ENCODE measurements at places on chromosomes 16 and 17.
A peak's percentile ranks its signal among the peaks of the same experiment; 100 is the strongest.

- DNase-seq = peak; percentile 49
Observed at GRCh38 chr16:49280105-49280741, 1.4 kb downstream of the CBLN1 start.

GRCh38 chr16:69709456-69710084 is 16.8 kb downstream of the NQO1 start:
- DNase-seq = peak; percentile 90

DNA sequence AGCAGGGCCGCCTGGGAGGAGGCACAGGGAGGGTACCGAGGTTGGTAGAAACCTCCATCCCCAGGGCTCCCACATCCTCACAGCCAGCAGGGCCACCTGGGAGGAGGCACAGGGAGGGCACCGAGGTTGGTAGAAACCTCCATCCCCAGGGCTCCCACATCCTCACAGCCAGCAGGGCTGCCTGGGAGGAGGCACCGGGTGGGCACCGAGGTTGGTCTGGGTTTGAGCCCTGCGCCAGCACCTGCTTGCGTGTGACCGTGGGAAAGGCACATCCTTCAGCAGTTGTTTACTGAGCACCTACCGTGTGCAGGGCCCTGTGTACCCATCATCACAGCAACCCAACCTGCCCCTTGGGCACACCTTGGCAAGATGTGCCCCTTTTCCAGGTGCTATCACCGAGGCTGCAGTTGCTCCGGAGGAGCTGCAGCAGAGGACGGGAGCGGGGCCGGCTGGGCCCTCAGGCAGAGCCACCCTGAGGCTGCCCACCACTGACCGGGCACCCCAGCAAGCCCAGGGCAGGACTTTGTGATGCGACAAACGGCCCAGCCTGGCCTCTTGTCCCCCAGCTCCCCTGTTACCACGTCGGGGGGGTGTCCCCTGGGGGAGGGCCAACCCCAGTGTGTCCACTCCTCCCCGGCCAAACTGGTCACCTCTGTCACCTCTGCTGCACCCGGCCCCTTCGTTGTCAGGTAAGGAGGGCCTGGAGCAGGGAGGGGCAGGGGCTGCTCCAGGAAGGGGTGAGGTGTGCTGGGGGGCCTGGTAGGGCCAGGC is 22.1 kb upstream of the OSGIN1 start:
- no peak for DNase-seq

GRCh38 chr16:67111951-67112444 is 2.3 kb downstream of the PHAF1 start:
- peak; percentile 27 for DNase-seq

GRCh38 chr17:1040216-1040600 is 43.3 kb downstream of the TIMM22 start:
- DNase-seq = peak; percentile 49

GRCh38 chr16:71927383-71927782 is 32.1 kb downstream of the IST1 start:
- DNase-seq = peak; percentile 35

DNA sequence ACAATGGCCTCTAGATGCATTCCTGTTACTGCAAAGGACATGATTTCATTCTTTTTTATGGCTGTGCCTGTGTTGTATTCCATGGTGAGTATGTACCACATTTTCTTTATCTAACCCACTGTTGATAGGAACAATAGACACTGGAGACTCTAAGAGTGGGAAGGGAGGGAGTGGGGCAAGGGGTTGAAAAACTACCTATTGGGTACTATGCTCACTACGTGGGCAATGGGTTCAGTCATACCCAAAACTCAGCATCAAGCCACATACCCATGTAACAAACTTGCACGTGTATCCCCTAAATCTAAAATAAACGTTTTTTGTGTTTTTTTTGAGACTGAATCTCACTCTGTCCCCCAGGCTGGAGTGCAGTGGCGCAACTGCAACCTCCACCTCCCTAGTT is 47.1 kb upstream of the SCNN1B start:
- no peak for DNase-seq

- DNase-seq = no peak
Observed at GRCh38 chr16:68374961-68375660, 64.3 kb downstream of the PRMT7 start.

DNA sequence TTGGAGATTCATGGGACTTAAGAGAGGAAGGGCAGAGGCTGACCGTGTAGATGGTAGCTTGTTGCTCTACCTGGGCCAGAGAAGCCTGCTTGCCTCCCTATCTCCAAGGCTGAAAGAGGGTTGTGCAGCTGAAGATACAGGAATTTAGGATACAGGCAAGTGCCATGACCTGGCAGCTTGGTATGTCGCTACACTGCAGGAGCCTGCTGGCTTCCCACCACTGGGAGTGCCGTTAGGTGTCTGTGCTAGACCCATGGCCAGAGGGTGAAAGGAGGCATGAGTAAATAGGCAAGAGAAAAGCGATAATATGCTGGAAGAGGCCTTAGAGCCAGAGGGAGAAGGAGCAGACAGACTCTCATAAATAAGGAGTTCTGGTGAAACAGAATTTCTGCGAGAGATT is 10.6 kb downstream of the NAA60 start:
- DNase-seq = no peak

DNA sequence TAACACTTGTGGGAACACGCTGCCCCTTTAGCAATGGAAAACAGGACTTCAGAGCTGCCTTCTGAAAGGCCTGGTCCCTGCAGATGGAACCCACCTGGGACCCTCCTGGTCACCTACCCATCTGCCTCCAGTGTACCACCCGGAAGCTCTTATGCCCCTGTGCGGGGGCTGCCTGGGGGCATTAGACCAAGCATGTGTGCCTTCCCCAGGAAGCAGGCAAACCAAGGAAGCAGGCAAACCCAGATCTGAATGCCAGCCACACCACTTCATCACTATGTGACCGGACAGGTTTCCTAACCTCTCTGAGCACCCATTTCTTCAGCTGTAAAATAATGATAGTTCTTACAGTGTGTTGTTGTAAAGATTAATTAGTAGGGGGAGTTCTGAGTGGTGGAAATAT is 20.8 kb upstream of the LRRC37A3 start:
- DNase-seq = no peak

- no peak for DNase-seq
Observed at GRCh38 chr17:49549311-49549605, 26.4 kb upstream of the NXPH3 start.

DNA sequence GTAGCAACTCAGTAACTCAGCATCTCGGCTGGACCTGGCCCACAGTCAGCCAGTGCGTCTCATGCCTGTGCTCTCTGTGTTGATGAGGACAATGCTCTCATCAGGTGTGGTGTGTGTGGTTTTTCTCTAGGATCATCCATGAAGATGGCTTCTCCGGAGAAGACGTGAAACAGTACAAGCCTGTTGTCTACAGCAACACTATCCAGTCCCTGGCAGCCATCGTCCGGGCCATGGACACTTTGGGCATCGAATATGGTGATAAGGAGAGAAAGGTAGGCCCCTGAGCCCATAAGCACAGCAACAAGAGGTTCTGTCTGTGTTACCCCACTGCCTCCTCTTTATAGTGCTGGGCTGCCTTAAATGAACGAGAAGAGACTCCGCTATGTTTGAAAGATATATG is 84.5 kb downstream of the GNAO1 start:
- no peak for DNase-seq

DNA sequence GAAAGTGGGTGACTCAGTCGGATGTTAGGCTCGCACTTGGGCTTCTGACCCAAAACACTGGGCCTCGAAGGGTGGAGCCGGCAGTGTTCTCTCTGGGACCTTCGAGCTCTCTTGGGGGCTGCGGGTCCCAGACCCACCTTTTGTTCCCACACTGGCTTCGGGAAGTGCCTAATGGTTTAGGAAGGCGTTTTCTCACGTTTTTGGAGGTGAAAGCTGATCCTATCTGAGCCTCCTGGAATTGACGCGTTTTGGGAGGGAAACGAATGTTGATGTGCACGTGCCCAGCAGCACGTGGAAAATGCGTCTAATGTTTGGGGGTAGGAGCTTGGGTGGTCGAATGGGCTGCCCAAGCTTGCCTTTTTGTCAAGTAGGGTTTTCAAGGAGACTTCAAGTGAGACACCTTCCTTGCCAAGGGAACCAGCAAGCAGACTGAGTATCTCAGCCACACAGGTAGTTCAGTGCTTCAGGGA is 666 bp downstream of the HGS start:
- DNase-seq = peak; percentile 51

DNA sequence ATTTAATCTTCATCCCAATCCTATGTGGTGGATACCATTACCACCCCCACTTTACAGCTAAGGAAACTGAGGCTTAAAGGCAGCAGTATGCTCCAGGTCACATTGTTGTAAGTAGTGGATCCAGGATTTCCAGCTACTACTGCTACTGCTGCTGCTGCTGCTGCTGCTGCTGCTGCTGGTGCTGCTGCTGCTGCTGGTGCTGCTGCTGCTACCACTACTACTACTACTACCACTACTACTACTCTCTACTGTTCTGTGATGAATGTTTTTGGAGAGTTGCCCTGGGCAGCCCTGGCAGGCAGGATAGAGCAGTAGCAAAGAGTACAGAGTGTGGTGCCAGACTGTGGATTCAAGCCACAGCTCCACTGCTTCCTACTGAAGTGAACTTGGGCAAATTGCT is 49.3 kb upstream of the SLC12A3 start:
- DNase-seq = no peak

DNA sequence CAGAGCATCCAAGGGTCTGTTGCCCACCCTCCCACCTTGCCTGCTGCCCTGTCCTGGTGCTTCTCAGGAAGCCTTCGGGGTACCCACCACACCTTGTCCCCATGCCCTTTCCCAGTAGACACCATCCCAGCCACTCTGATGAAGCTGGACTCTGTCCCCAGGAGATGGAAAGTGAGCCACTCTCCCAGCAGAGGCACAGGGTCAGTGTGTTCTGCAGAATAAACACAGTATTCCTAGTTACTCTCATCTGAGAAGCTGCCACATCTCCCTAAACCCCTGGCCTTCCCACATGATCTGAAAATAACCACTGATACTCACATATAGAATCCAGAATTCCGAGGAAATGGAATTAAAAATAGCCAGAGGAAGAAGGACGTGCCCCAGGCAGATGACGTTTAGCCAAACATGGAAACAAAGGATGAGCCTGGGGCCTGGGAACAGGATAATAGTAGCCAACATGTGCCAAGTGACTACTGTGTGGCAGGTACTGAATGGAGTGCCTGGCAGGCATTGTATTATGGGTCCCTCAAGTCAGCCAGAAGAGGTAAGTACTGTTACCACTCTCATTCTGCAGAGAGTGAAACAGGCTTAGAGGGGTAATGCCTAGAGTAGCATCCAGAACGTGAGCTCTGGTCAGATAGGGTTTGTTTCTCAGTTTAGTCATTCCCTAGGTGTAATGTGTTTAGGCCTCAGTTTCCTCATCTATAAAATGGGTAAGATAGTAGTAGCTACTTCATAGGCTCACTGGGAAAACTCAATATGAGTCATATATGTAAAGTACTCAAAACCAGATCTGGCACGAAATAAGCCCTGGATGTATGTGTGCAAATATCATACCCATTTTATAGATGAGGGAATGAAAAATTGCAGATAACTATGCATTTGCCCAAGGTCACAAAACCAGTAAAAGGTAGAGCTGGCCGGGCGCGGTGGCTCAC is 20.8 kb upstream of the PEMT start:
- DNase-seq = no peak

GRCh38 chr16:14292051-14292825 is 221.1 kb downstream of the MRTFB start:
- DNase-seq = no peak

- DNase-seq = no peak
Observed at GRCh38 chr17:7120123-7120522, 5.5 kb upstream of the ASGR2 start.

GRCh38 chr16:67137605-67138004 is 13.2 kb downstream of the B3GNT9 start:
- no peak for DNase-seq

DNA sequence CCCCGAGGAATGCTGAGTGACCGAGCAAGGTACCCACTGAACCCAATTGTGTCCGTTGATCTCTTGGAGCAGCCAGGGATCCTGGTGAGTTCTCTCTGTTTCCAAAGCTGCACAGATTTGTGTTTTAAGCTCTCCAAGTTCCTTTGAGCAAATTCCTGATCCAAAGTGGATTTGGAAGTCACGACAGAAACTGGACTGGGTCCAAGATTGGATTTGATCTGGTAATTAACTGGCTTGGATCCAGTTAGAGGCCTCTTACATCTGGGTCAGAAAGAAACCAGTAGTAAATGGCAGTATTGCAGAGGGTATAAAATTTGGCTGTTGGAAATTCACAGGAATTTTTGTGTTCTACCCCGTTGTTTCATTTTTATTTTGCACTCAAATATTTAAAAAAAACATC is 119.5 kb downstream of the PMP22 start:
- DNase-seq = no peak

DNA sequence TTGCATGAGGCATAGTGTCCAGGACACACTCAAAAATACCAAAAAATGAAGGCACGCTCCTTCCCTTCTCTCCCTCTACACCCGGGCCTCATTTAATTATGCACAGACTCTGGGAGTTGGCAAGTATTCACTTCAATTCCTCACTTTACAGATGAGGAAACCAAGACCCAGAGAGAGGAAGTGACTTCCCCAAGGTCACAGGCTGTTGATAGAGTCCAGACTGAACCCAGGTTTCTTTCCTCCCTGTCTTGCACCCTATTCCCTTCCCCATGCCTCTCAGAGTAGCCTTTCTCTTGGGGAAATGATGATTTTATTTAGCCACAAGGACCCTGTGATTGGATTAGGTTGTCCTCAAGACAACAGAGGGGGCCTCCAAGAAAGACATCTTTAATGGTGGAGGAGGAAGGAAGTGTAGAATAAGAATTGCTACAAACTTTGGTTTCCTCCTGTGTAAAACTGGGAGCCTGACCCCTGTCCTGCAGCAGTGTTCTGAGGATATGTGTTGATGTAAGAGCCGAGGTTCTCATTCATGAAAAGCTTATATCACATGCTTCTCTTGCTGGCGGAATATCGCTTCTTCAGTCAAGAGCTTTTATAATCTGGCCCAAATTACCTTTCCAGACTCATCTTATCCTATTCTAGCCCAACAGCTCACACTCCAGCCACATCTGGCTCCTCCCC is 48.8 kb upstream of the SIAH1 start:
- DNase-seq = no peak

DNA sequence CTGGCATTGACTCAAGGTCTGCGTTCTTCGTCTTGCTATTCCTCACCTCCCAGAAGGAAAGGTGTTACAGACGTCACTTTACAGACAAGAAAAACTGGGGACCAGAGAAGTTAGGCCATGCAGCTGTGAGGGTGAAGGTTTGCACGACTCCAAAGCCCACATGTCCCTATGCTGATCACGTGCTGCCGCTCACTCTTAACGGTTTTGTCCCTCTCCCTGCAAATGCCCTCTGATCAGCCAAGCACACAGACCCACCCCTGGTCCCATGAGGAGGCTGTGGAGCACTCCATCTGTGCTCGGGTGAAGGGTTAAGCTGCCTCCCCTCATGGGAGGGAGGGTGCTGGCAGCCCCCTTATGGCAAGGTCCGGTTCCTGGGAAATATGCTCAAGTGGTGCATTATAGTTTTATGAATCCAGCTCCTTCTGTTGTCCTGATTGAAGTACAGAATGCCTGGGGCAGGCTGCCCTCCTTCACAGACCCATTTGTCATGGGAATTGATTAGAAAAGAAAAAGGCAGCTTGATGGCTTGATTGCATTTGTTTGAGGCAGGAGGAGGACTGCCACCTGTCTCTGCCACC is 18.8 kb downstream of the CCDC182 start:
- no peak for DNase-seq

- no peak for DNase-seq
Observed at GRCh38 chr17:8459107-8459506, 23.4 kb downstream of the NDEL1 start.
